ENCODE measurements at places on chromosomes 16 and 17. TPM values are rescaled to one million over a fixed set of nuclear protein-coding genes. Genes with fewer than 3 reads are reported as not detected.

GRCh38 chr16:8183176-8184099, 406.9 kb downstream of the TMEM114 start:
- DNase-seq = no peak

- no peak for DNase-seq
These were observed 100.5 kb upstream of the HS3ST3A1 start for GRCh38 chr17:13702266-13702665.

GRCh38 chr17:27458524-27458908, 2.3 kb downstream of the KSR1 start:
- DNase-seq = no peak

DNA sequence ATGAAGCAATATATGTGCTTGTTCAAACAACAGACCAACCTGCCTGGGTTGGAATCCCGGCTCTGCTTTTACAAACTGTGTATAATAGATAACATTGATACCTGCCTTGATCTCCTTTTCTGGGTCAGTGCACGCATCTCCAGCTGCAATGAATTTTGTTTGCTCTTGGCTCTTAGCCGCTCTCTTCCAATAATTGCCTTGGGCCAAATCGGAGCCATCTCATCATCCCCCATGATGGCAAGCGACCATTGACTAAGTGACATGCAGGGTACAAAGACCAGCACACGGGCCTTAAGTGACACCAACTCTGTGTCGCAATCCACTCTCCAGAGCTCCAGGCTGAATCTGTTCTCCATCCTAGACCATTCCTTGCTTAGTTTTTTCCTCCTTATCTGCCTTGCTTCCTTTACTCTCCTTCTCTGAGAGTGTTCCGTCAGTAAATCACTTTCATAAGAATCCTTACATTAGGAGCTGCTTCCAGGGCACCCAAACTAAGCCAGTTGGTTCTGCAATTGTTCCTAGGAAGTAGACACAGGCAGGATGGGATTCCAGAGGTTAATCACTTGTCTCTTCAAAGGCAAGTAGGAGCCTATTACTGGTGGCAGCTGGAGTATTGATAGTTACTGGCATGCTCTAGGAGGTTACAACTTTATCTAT, 134.2 kb downstream of the ABCA8 start:
- no peak for DNase-seq

DNA sequence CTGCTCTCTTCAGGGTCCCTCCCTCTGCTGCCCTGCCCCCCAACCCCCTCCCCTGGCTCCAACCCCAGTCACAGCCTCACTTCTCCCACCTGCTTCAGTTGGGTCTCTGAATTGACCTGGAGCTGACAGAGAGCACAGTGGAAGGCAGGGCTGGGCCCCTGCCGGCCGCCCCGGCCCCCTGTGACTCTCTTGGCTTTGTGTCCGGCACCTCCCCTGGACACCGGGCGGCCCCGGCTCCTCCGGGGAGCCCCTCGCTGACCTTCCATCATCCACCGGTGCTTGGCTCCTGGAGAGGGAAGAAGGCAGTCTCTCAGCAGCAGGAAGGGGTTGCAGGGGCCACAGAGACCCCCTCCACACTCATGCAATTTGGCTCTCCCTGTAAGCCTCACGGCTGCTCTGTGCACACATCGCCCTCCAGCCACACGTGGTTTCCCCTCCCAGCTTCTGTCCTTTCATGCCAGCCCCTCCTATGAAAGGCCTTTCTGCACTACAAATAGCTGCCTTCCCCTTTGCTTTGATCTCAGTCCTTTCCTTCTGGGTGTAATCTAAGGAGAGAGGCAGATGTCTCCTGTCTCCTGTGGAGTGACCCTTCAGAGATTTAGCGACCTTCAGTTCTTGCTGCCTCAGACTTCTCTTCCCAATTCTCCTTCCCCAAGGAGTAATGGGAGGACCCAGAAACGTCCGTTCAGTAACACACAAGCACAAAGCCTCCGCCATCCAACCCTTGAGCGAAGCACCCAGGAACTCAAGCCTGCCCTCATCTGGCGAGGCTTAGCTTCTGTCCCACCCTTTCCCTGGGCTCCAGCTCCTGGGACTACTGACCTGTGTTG, 8.3 kb downstream of the NKIRAS2 start:
- DNase-seq = no peak

DNA sequence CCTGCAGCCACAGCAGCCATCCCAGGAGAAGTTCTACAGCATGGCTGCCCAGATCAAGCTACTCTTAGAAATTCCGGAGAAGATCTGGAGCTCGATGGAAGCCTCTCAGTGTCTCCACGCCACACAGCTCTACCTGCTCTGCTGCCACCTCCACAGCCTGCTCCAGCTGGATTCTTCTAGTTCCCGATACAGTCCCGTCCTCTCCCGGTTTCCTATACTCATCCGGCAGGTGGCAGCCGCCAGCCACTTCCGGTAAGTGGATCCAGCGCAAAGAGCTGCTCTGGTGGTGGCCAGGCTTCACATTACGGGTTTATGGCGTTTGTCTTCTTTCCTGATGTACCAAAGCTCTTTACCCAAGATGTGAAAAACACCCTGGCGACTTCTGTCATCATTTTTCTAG, 3.6 kb downstream of the COG1 start:
- DNase-seq = peak; percentile 44

- no peak for DNase-seq
These were observed 1.6 kb downstream of the CA4 start for GRCh38 chr17:60151355-60151754.

DNA sequence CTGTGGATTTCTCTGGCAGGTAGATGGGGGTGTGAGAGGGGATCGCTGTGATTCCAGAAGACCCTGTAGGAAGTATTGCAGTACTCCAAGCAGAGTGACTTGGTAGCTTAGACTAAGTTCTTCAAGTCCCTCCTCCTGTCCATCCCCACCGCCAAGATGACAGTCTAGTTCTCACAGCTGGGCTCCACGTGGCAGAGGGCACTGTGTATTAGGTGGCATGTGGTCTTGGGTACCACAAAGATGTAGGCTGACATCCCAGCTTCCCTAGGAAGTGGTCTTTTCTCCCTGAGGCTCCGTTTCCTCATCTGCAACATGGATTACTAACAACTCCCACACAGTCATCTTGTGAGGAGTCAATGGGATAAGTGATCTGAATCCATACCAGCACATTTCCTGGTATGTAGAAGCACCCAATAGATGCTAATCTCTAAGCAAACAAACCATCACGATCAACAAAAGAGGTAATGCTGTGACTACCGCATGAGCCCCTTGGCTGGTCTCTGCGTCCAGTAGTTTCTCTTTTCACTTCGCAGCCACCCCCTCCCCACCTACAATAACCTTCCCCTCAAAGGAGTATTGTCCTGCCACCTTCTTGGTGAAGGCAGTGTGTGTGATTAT, 349.1 kb upstream of the EEF2KMT start:
- DNase-seq = no peak

DNA sequence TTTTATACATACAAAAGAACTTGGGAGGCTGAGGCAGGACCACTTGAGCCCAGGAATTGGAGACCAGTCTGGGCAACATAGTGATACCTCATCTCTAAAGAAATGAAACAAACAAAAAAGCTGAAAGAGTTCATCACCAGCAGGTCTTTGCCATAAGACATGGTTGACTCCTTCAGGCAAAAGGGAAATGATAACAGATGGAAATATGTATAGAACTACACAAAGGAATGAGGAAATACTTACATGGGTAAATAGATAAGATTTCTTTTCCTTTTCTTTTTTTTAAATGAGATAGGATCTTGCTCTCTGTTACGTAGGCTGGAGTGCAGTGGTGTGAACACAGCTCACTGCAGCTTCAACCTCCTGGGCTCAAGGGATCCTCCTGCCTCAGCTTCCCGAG, 165.3 kb downstream of the PARN start:
- no peak for DNase-seq

DNA sequence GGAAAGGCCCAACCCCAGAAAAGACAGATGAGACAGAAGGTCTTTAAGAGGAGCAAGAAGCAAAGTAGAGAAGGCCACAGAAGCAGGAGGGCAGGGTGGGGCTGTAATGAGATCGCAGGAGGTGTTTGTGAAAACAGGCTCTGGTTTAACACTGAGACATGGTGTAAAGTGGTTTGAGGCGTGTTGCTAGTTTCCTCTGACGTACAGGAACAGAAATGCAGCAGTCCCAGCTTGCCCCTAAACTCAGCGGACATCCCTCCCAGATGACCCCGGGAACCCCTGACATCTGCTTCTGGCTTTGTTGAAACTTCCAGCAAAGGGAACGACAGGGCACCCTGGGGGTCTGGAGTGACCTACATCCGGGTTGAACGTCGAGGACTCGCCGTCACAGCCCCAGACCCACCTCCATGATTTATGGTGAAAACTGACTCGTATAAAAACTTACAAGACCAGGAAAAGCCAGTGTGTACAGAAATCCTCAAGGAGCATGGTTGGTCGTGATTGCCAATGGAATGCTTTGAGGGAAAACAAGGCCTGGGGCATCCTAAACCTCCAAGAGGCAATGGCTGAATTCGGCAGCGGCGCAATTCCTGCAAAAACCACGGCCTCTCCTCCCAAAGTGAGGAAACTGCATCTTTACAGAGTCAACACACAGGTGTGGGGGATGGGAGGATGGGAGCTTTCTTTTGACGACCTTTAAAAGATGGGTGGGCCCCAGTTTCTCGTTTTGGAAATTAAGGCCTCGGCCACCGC, 25.8 kb downstream of the LITAF start:
- peak; percentile 58 for DNase-seq

- DNase-seq = no peak
These were observed 7.8 kb downstream of the MRPL27 start for GRCh38 chr17:50365165-50365564.

DNA sequence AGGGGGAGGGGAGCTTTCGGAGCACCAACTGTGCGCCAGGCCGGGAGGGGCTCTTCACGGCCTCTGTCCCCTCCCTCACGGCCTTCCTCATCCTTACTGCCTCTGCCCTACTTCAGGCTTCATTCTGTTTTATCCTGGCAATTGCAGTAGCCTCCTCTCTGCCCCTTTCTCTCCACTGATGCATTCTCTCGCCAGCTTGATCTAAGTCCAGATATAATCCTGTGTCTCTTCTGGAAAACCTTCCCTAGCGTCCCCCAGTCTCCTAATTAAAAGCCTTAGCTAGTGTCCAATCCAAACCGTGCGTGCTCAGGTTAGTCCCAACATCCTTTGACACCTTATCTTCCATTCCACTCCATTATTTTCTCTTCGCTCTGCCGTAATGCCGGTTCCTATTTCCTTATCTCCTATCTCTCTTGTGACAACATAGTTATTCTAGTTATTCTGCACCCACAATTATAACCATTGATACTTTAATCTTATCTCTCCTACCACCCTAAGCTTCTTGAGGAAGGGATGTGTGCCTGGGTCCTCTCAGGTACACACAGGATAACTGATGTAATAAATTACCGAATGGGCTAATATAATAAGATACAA, 869 bp downstream of the ZNF48 start:
- no peak for DNase-seq

DNA sequence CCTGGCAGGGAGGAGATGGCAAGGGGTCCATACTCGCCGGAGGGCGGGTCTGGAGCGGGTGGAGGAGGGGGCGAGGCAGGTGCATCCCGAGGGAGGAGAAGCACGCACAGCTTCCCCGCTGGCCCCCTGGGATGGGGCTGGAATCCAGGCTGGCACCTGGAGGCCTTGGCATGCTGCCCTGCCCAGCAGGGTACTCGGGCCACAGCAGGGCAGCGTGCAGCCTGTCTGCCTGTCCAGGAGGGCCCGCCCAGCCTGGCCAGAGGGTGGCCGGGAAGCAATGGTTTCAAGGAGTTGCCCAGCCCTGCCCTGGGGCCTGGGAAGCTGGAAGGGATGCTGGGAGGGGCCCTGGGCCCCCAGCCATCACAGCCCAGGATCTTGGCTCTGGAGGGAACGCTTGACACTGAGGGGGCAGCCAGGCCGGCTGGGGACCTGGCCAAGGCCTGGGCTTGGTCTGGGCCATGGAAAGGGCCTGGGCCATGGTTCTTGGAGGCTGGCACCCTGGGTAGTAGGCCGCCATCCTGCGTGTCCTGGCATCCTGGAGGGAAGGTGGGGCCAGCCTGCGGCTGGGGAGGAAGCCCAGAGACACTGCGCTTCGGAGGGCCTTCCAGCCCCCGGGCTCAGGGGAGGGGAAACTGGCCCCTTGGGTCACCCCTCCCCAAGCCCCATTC, 1.1 kb downstream of the GLIS2 start:
- DNase-seq = peak; percentile 73

GRCh38 chr16:28879261-28879840, 1.1 kb downstream of the ATP2A1 start:
- DNase-seq = peak; percentile 40

DNA sequence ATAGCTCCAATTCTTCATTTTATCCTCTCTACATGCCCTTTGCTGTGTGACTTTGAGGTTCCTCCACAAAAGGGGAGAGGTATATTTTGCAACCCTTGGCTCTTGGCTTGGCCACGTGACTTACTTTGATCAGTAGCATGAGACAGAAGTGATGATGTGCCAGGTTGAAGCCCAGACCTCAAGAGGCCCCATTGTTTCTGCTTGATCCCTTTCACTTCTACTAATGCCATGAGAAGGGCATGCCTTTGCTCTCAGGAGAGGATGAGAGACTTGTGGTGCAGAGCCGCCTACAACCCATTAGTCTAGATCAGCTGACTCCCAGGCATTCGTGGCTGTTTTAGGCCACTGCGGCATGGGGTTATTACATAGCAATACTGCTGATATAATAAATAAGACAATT, 356.2 kb upstream of the SALL1 start:
- no peak for DNase-seq

GRCh38 chr16:7363422-7364417, 31.1 kb downstream of the RBFOX1 start:
- peak; percentile 41 for DNase-seq

GRCh38 chr17:67293251-67294203, 48.5 kb upstream of the HELZ start:
- DNase-seq = peak; percentile 68

- DNase-seq = no peak
These were observed 71.1 kb downstream of the TMEM114 start for GRCh38 chr16:8519179-8519578.

DNA sequence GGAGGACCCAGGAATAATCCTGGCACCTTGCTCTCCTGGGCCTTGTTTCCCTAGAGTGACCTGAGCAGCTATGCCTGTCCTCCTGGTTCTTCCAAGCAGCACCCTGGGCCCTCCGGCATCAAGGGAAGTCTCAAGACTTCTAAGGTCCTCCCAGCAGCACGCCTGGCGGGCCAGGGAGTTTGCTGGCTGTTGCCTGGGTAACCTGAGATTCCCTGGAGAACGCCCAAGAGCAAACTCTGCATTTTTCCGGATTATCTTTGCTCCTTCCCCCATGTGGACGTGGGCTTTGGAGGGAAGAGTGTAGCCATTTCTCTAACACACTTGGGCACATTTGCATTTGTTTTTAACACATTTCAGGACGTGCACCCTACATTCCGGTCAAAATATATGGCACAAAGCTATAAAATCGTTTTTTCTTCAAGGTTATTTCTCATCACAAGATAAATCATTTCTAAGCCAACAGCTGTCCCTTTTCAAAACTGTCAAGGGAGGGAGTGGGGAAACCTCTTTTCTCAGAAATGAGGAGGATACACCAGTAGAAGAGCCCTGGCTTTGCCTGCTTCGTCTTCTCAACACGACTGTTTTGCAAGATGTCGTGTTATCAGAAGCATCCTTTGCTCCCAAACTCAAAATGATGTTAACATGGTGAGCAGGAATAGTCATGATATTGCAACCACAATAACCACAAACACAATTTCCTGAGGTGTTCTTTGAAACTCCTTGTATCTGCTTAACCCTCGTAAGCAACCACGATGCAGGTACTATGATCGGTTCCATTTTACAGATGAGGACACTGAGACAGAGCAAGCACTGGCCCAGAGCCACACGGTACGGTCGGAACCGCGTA, 116.5 kb downstream of the ADCY9 start:
- peak; percentile 53 for DNase-seq

Gene TSR3
- 44.5 TPM for total RNA-seq

Gene DYNLL2
- total RNA-seq = 51.0 TPM

Gene KRTAP9-2
- not detected for total RNA-seq

Gene POLR2A
- 56.9 TPM for total RNA-seq

Gene SMIM22
- not detected for total RNA-seq

Gene RAB40B
- 12.8 TPM for total RNA-seq

Gene NUDT7
- 25.8 TPM for total RNA-seq

Gene ATP2A1
- total RNA-seq = 0.27 TPM

Gene GGT6
- not detected for total RNA-seq
